ENCODE measurements at places on chromosomes 3 and 15. TPM values are rescaled to one million over a fixed set of nuclear protein-coding genes. Genes with fewer than 3 reads are reported as not detected.

DUOX1 gene
- not detected for total RNA-seq

DUOXA2 gene
- total RNA-seq, result not detected

CCDC39 gene
- total RNA-seq, result not detected

ATP8B4 gene
- total RNA-seq, result 0.29 TPM

WDR72 gene
- total RNA-seq, result not detected

ITIH4 gene
- 0.96 TPM for total RNA-seq

TMC3 gene
- total RNA-seq, result not detected

KBTBD13 gene
- not detected for total RNA-seq

ADAMTS7 gene
- total RNA-seq, result 40.9 TPM

RLBP1 gene
- not detected for total RNA-seq

REC114 gene
- total RNA-seq, result not detected

MYLK gene
- 22.5 TPM for total RNA-seq

ITPKA gene
- 1.6 TPM for total RNA-seq

SNURF gene
- total RNA-seq, result 16.3 TPM

SEMA7A gene
- total RNA-seq, result 0.76 TPM

ANKUB1 gene
- total RNA-seq, result not detected

ACAD9 gene
- total RNA-seq, result 36.9 TPM

ASB14 gene
- total RNA-seq, result not detected

PLAAT1 gene
- total RNA-seq, result 0.98 TPM

PAK6 gene
- total RNA-seq, result not detected

ADAMTSL3 gene
- total RNA-seq, result under 0.01 TPM

SIDT1 gene
- total RNA-seq, result 0.10 TPM

TYRO3 gene
- 9.3 TPM for total RNA-seq

INSYN1 gene
- 0.65 TPM for total RNA-seq

FAM227B gene
- total RNA-seq, result 3.8 TPM

ECE2 gene
- total RNA-seq, result not detected

GABRB3 gene
- total RNA-seq, result not detected

LDHAL6B gene
- total RNA-seq, result not detected

GRIP2 gene
- not detected for total RNA-seq

ATOSA gene
- 44.7 TPM for total RNA-seq

NEO1 gene
- total RNA-seq, result under 0.01 TPM

MME gene
- total RNA-seq, result 18.3 TPM

SYNPR gene
- total RNA-seq, result not detected

KCNH8 gene
- under 0.01 TPM for total RNA-seq

TM4SF18 gene
- total RNA-seq, result 91.5 TPM

SCAANT1 gene
- not detected for total RNA-seq

ITGA11 gene
- 2.6 TPM for total RNA-seq

PAQR9 gene
- total RNA-seq, result not detected

SLC12A8 gene
- 0.86 TPM for total RNA-seq

KLF15 gene
- 1.5 TPM for total RNA-seq

NEK10 gene
- 11.6 TPM for total RNA-seq

STAC gene
- 0.57 TPM for total RNA-seq

FBN1 gene
- total RNA-seq, result 127 TPM

CLRN1 gene
- not detected for total RNA-seq

SNX22 gene
- total RNA-seq, result 0.57 TPM

NR1I2 gene
- total RNA-seq, result not detected

TP63 gene
- not detected for total RNA-seq

MITF gene
- 2.1 TPM for total RNA-seq

CAPN7 gene
- total RNA-seq, result 34.0 TPM

DNAJC13 gene
- total RNA-seq, result 66.6 TPM

P2RY1 gene
- 2.7 TPM for total RNA-seq

C15orf39 gene
- 18.9 TPM for total RNA-seq

CALML4 gene
- 3.2 TPM for total RNA-seq

ADGRG7 gene
- not detected for total RNA-seq

IMPG2 gene
- 0.98 TPM for total RNA-seq

OR5K2 gene
- not detected for total RNA-seq

Measured in vein endothelial cell (primary cell).